ENCODE measurements at places on chromosomes 6 and 20. TPM values are rescaled to one million over a fixed set of nuclear protein-coding genes. Genes with fewer than 3 reads are reported as not detected.

GRCh38 chr6:138528137-138528536 is 28.8 kb upstream of the NHSL1 start:
- no peak for DNase-seq

- no peak for DNase-seq
Measured at GRCh38 chr6:51626391-51626790, 461.0 kb downstream of the PKHD1 start.

The INSM1 gene
- not detected for total RNA-seq

DNA sequence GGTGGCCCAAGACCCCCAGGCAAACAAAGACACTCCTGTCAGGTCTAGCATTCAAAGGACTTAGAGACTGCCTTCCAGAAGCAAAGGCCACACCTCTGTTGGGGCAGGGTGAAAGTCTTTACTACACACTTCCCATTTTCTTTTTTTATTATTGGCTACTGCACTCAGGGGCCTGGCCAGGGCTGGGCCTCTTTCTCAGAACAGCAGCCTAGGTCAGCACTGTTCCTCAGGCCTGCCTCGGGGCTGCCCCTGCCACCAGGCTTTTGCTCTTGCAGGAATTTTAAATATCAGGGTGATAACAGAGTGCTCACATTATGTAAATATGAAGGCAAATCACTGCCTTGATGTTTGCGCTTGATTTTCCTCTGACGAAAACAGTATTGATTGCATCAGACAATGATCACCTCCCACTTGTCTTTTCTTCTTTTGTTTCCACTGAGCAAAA is 18.5 kb downstream of the GSTA4 start:
- DNase-seq, result no peak

- DNase-seq, result no peak
Measured at GRCh38 chr6:37204014-37204751, 34.2 kb downstream of the PIM1 start.

Data from natural killer cell treated with Interleukin-12 subunit alpha and Interleukin-12 subunit beta and Interleukin-15 and Interleukin-18, amount 100 ng/mL, for 72 hours (primary cell).